ENCODE measurements at places on chromosomes 5 and 9.

DNA sequence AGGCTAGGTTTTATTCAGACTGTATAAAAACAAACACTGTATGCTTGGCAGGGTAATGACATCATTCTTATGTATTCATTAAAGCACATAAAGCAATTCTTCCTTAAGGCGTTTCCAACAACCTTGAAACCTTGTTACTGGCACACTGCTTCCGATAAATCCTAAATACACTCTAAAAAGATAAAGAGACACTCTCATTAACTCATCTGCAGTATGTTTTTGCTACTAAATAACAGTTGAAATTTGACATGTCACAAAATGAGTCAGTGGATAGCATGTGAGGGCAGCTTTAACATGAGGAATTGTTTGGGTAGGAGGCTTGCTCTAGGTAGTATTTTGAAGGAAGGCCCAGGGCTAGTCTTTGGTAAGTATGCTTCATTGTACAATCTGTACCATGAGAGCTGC lies 13.7 kb downstream of the YIPF5 start:
- no peak overlapping the region for H3K4me3 ChIP-seq
- no peak overlapping the region for H3K27ac ChIP-seq
- no peaks in the 10 kb centered on the region for H3K27me3 ChIP-seq
- no peak for DNase-seq
- no peaks in the 10 kb centered on the region for H3K4me1 ChIP-seq
- H3K36me3 ChIP-seq, result peaks cover 2% of the 10 kb centered on the region

DNA sequence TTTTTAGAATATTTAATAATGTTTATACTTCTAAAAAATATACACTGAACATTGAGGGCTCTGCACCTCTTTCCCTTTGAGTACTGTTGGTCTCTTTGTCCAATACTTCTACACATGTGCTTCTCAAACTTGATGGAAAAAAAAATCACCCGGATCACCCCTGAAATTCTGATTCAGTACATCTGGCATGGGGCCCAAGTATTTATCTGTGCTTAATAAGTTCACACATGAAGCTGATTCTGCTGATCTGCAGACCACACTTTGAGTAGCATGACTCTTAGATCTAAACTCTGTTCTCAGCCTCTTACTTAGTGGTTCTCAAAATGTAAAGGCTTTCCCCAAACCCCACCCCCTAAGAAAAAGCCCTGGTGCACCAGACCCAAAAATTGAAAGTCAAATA lies 12.0 kb downstream of the RUSC2 start:
- no peak overlapping the region for H3K27ac ChIP-seq
- no peak for DNase-seq
- no peaks in the 10 kb centered on the region for H3K36me3 ChIP-seq
- no peaks in the 10 kb centered on the region for H3K4me1 ChIP-seq
- H3K27me3 ChIP-seq, result no peaks in the 10 kb centered on the region
- H3K4me3 ChIP-seq, result no peak overlapping the region

DNA sequence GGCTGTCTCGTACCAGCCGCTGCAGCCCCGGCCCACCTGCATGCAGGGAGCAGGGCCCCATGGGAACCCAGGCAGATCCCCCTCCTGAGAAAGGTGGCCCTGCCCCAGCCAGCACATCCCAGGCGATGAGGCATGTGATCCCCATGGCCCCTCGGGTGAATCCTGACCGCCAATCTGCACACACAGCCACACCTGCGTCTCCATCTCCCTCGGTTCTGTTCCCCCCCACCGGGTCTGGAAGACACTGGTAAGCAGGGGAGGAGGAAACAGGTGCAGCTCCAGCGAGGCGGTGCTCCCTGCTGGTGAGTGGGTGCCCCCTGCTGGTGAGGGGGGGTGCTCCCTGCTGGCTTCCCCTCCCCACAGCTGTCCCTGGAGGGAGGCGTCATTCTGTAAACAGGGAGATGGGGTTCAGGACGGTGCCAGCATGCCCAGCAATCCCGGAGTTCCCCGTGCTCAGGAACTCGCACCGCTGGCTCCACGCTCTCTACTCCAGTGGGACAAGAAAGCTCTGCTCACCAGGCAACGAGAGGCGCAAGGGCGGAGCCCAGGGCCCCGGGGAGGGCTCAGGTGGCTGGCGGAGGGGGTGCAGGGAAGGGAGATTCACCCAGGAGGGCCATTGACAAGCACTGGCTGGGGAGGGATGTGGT lies 28.4 kb upstream of the SLC12A7 start:
- no peaks in the 10 kb centered on the region for H3K36me3 ChIP-seq
- DNase-seq, result peak; percentile 27
- H3K27ac ChIP-seq, result no peak overlapping the region
- peaks cover 3% of the 10 kb centered on the region for H3K4me1 ChIP-seq
- no peaks in the 10 kb centered on the region for H3K27me3 ChIP-seq

GRCh38 chr5:51902512-51902911 lies 519.3 kb downstream of the ISL1 start:
- no peak overlapping the region for H3K4me3 ChIP-seq
- H3K36me3 ChIP-seq, result no peaks in the 10 kb centered on the region
- H3K27me3 ChIP-seq, result no peaks in the 10 kb centered on the region
- H3K27ac ChIP-seq, result no peak overlapping the region
- no peaks in the 10 kb centered on the region for H3K4me1 ChIP-seq

- DNase-seq, result no peak
- H3K27ac ChIP-seq, result no peak overlapping the region
- no peaks in the 10 kb centered on the region for H3K27me3 ChIP-seq
- no peaks in the 10 kb centered on the region for H3K4me1 ChIP-seq
- H3K36me3 ChIP-seq, result no peaks in the 10 kb centered on the region
Observed at GRCh38 chr5:31680528-31680927, 41.6 kb downstream of the PDZD2 start.

GRCh38 chr5:89324990-89325389 lies 442.0 kb upstream of the MEF2C start:
- no peak overlapping the region for H3K4me3 ChIP-seq
- no peak overlapping the region for H3K27ac ChIP-seq
- DNase-seq, result no peak
- no peaks in the 10 kb centered on the region for H3K36me3 ChIP-seq

DNA sequence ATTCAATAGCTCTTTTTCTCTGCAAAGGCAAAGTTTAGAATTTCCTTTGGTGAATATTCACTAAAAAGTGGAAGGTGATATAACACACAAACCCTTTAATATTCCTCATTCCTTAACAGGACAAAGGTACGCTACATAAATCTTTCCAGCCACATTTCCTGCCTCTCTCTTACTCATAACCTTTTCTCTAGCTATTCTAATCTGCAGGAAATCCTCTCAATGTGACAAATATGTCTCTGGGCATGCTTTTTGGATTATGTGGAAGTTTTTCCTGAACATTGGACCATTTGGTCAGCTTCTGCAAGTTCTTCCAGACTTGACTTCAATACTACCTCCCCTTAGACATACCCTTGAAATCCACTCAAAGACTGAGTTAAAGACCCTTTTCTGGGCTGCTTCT lies 186.3 kb upstream of the TUSC1 start:
- no peak for DNase-seq
- no peak overlapping the region for H3K27ac ChIP-seq
- no peaks in the 10 kb centered on the region for H3K4me1 ChIP-seq
- H3K4me3 ChIP-seq, result no peak overlapping the region
- H3K36me3 ChIP-seq, result no peaks in the 10 kb centered on the region

DNA sequence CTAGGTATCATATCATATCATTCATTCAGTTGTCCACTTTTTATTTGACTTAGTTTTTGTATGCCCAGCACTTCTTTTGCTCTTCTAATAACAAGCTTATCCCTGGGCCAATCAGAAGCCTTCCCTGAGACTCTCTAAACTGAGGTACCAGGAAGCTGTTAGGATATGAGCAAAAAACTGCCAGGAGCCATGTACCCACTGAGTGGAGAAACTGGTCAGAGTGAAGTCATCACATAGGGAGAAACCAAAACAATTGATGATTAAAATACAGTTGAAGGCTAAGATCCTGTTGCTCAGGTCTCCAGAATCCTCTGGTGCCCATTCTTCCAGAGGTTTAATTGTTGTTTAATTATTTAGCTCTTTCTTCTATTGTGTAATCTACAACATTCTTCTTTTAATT lies 120.2 kb downstream of the KIAA0825 start:
- no peaks in the 10 kb centered on the region for H3K36me3 ChIP-seq
- no peaks in the 10 kb centered on the region for H3K4me1 ChIP-seq
- H3K27ac ChIP-seq, result no peak overlapping the region
- no peak overlapping the region for H3K4me3 ChIP-seq

GRCh38 chr5:88695931-88696330 lies 187.1 kb downstream of the MEF2C start:
- no peaks in the 10 kb centered on the region for H3K36me3 ChIP-seq
- no peak overlapping the region for H3K27ac ChIP-seq
- H3K4me1 ChIP-seq, result peaks cover 2% of the 10 kb centered on the region
- H3K27me3 ChIP-seq, result peaks cover 36% of the 10 kb centered on the region
- DNase-seq, result no peak

DNA sequence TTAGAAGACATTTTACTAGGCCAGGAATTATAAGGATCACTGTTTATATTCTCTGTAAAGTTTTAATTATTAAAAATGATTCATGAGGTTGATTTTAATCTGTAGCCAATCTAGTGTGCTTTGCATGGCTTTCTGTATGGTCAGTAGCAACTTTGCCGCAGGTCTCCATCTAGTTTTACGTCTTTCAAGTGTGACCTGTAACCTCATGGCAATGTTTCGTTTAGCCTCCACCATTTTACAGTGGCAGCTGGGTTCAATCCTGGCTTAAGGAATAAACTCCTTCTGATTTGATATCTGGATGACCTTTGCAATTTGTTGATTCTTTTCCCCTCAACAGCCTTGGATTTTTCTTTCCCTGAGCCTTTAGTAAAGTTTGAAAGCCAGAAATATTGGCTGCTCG lies 434.5 kb upstream of the CDH9 start:
- no peaks in the 10 kb centered on the region for H3K4me1 ChIP-seq
- H3K27ac ChIP-seq, result peak overlapping the region; percentile 40
- H3K27me3 ChIP-seq, result no peaks in the 10 kb centered on the region
- peaks cover 23% of the 10 kb centered on the region for H3K36me3 ChIP-seq
- no peak for DNase-seq

DNA sequence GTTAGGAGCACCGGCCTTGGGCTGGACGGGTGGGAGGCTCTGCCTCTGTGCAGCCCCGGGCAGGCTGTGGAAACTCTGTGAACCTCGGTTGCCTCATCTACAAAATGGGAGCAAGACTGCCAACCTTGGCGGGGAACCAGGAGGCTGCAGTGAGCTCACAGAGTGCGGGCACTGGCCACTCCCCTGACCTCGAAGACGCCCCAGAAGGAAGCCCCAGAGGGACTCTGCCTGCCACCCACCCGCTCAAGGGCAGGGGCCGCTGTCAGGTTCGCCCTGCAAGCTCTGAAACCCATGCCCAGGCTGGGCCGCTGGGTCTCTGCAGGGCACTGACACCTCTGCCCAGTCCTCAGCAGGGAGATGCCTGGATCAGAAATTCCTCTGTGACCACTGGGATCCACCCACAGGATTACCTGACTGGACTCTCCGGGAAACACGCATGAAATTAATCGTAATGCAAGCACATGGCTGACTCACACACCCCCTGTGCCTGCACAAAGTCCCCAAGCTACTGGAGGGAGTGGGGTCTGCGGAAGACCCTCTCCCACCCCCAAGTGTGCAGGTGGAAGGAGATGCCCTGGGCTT lies 7.4 kb downstream of the CCDC187 start:
- no peak for DNase-seq
- H3K27ac ChIP-seq, result no peak overlapping the region
- H3K4me3 ChIP-seq, result no peak overlapping the region
- H3K27me3 ChIP-seq, result peaks cover 25% of the 10 kb centered on the region

DNA sequence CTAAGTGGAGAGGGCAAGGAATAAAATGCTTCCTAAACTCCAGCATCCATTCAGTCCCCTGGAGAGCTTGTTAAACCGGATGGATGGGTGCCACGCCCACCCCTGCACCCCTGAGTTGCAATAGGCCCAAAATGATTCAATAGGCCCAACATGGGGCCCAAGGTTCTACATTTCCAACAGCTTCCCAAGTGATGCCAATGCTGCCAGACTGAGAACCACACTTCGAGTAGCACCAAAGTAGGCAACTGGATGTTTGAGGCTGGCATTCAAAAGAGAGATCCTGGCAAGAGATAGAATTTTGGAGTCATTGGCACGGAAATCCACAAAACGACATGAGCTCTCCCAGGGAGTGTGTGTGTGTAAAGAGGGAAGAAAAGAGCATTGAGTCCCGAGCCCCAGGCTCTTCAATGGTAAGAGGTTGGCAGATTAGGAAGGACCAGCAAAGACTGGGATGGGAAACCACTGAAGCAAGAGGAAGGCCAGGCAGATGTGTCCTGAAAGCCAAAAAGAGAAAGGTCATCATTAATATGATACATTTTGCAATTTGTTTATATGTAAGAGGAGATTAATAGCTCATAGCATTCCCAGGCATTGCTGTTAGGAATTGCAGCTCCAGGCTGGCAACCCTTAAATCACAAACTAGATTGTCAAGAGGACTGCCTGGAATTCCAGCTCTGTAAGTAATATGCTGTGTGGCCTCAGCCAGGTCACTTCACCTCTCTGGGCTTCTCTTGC lies 130.6 kb downstream of the KCNIP1 start:
- H3K4me3 ChIP-seq, result peak overlapping the region; percentile 19
- no peaks in the 10 kb centered on the region for H3K27me3 ChIP-seq
- H3K27ac ChIP-seq, result no peak overlapping the region
- DNase-seq, result no peak

- H3K36me3 ChIP-seq, result no peaks in the 10 kb centered on the region
- DNase-seq, result peak; percentile 11
- H3K4me3 ChIP-seq, result no peak overlapping the region
Observed at GRCh38 chr5:113612060-113612496, 98.6 kb downstream of the YTHDC2 start.

GRCh38 chr5:125499636-125500332 lies 753.3 kb upstream of the ZNF608 start:
- H3K36me3 ChIP-seq, result no peaks in the 10 kb centered on the region
- DNase-seq, result no peak
- H3K27me3 ChIP-seq, result no peaks in the 10 kb centered on the region

GRCh38 chr9:131276891-131277286 lies 579 bp upstream of the FAM78A start:
- H3K4me1 ChIP-seq, result peaks cover 7% of the 10 kb centered on the region
- no peak overlapping the region for H3K27ac ChIP-seq
- no peaks in the 10 kb centered on the region for H3K36me3 ChIP-seq
- peak overlapping the region; percentile 84 for H3K4me3 ChIP-seq
- peaks cover 24% of the 10 kb centered on the region for H3K27me3 ChIP-seq

DNA sequence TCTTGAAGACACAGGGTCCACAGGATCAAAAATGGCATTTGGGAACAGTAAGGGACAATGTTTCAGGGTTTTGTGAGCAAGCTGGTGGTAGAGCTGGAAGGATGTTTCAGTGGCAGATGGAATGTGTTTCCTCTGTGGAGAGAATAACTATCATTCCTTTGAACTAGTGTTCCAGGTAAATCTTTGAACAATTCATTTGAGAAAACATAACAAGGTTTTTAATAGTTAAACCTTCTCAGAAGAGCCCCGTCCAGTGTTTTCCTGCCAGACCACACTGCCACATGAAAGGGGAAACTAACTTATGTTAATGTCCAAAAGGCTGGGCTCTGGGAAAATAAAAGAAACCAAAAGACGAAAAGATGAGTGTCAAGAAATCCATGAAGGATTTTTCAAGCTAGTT lies 207.0 kb upstream of the ZNF462 start:
- no peak overlapping the region for H3K27ac ChIP-seq
- H3K36me3 ChIP-seq, result no peaks in the 10 kb centered on the region
- H3K27me3 ChIP-seq, result no peaks in the 10 kb centered on the region

GRCh38 chr9:75713335-75713734 lies 177.1 kb upstream of the PCSK5 start:
- H3K27me3 ChIP-seq, result no peaks in the 10 kb centered on the region
- H3K36me3 ChIP-seq, result no peaks in the 10 kb centered on the region
- DNase-seq, result no peak
- H3K27ac ChIP-seq, result no peak overlapping the region
- H3K4me3 ChIP-seq, result no peak overlapping the region
- no peaks in the 10 kb centered on the region for H3K4me1 ChIP-seq
